Ammon's horn (tissue), 1 donor: ENCODE measurements at places on chromosomes 2 and 18.

GRCh38 chr2:56271275-56271674 is 87.5 kb downstream of the CCDC85A start:
- DNase-seq, result no peak

- no peak for DNase-seq
These were observed 26.8 kb upstream of the CABLES1 start for GRCh38 chr18:23108496-23108895.

- no peak for DNase-seq
These were observed 310.6 kb upstream of the ZEB2 start for GRCh38 chr2:144830543-144830942.

- DNase-seq, result no peak
These were observed 171.8 kb upstream of the KLF7 start for GRCh38 chr2:207337234-207338219.

DNA sequence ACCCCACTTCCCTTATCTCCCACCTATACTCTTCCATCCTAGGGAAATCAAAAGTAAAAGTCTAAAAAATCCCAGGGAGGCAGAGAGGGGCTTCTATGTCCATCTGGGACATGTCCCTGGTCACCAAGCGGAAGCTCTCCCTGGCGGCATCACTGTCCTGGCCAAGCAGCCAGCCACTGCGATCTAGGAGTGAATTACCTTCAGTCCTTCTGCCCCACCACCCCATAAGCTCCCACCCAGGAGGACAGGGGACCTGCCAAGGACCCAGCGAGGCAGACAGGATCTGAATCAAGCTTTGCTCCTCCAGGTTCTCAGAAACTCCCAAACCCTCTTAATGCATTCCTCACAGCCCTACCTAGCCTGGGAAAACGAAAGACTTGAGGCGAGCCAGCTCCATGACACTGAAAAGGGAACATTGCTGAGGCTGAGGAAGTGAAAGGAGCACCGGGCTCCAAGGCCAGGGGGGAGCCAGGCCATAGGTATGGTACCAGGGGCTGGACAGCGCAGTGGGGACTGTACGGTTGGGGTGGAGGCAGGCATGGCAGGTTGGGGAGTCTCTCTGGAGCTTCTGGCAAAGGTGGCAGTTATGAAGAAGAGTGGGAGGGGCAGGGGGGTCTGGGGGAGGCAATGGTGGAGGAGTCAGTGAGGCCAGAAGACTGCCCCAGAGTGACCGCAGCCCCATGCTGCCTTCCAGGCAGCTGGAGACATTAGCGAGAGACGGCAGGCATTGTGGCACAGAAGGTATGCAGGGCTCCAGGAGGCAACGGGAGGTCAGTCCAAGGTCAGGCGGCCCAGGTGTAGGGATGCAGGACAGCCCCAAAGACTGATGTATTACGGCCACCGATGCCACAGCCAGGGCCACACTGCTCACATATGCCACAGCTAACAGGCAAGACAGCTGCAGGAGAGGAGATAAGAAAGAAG is 2.7 kb upstream of the SLC23A3 start:
- no peak for DNase-seq

DNA sequence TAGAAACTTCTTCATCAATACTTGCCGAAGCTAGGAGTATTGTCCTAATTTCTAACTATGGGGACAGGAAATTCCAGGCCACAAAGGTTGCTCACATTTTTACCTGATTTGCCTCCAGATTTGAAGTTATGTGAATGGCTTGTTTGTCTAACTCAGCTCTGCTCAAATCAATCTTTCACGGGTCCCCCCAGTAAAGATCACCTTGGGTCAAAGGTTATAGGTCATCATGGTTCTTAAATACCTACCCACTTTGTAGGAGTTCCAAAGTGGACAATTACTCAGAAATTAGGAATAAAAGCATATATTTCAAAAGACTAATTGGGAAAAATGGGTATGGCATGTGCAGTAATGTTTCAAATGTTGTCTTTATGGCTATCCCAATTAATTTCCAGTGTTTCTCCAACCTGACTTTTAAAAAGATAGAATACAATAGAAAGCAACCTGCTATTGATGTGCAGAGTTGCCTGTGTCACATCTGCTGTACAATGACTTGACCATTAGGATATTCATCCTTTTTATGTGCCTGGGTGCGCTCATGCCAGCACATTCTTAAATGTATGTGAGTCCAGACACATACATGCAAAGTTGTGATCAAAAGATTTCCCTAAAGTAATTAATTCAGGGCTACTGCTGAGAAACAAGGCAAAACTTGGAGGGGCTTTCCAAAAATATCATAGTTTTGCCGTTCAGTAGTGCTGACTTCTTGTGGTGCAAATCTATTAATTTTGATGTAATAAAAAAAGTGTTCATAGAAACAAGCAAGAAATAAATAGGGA is 126.1 kb downstream of the MYCN start:
- no peak for DNase-seq

GRCh38 chr2:230991598-230991997 is 4.3 kb upstream of the SPATA3 start:
- DNase-seq, result no peak

GRCh38 chr2:241265506-241265905 is 50.0 kb downstream of the HDLBP start:
- no peak for DNase-seq

DNA sequence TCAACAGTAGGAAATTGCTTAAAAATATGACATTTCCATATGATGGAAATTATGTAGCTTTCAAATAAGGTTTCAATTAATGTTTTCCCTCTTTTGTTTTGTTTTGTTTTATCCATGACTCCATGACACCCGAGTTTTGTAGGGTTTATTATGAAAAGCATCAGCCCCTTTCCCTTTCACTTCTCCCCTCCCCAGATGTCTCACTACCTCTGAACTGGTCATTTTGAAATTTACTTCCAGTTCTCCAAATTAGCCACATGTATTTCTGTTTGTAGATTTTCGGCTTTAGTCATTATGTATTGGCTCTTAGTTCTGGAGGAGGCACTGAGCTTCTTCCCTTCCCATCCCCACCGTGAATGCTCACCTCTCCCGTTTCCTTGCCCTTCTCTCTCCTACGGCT is 18.6 kb upstream of the VPS4B start:
- no peak for DNase-seq

DNA sequence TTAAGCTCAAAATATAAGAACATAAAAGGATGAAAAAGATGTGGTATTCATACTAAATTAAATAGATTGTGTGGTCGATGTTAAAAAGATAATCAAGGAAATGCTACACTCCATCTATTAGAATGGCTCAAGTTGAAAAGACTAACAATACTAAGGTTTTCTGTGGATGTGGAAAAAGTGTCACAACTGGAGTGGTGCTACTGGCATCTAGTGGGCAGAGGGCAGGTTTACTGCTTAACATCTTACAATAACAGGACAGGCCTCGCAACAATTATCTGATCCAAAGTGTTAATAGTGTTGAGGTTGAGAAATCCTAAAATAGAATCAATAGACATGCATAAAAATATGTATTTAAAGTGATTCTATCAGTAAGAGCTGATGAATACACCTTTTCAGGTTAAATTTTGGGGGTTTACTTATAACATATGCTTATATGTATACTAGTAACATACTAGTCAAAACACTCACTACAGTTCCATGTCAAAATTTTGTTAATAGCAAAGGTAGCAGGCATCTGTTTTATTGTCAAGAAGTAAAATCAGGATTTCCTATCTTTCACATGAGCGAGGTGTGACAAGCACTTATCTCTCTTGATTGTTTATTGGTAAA is 91.5 kb upstream of the TMEFF2 start:
- DNase-seq, result peak; percentile 82

DNA sequence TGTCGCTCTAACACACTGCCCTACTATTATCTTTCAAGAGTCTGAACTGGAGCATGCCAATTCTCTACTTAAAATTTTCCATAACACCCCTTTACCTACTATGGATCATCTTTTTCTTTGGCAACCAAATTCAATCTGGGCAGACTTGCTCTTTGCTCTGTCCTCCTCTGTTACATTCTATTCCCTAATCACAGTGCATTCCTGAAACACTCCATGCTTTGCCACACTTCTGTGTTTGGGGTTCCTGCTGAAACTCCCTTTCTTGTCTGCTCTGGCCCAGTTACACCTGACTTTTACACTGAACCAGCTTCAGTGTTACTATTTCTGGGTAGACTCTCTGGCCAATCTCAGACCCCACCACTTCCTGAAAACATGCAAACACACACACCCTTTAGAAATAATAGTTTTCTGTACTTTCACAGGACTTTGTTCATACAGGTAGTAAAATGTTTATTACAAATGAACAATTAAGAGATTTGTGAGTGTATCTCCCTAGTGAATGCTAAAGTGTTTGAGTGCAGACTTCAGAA is 119.9 kb upstream of the DCC start:
- no peak for DNase-seq

GRCh38 chr2:224429441-224429810 is 27.5 kb upstream of the FAM124B start:
- DNase-seq, result no peak

DNA sequence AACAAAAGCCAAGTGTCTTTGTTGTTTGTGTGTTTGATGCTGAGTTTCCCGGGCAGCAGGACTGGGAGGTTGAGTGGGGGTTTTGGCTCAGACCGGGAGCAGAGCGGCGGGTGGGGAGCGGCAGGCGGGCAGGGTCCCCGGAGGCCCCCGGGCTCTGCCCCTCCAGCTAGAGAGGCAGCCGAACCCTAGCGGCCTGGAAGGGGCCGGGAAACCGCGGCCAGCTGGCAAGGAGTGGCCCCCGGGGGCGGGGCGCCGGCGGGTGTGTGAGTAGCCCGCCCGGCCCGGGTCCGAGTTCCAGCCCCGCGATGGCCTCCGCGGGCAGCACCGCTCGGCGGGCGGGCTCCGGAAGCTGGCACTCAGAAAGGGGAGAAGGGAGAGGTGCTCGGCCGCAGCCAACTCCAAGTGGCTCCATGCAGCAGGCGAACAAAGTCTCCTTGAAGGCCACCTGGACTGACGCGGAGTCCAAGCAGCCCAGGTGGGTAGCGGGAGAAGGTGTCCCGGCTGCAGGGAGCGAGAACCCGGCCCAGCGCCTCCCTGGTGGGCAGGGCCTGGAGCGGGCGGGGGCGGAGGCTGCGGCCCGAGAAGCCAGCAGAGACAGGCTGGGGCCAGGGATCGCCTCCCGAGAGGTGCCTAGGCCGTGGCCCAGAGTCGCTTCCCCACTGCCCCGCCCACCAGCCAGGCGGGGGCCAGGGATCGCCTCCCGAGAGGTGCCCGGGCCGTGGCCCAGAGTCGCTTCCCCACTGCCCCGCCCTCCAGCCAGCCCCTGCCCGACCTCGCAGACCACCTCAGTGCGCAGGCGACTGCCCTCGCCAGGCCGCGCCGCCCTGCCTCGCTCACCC is at the start of gene ANKRD53:
Gene ANKRD53 (plus strand): TSS at position 290 of the 839 bp plus-strand sequence. CDS start 16 bp downstream, at position 306.
- DNase-seq, result no peak

- no peak for DNase-seq
These were observed 39.2 kb downstream of the UNC50 start for GRCh38 chr2:98647636-98648035.

- no peak for DNase-seq
These were observed 14.9 kb upstream of the DGKD start for GRCh38 chr2:233339427-233339826.

- no peak for DNase-seq
These were observed 6.0 kb upstream of the CRYBA2 start for GRCh38 chr2:218999021-218999880.

DNA sequence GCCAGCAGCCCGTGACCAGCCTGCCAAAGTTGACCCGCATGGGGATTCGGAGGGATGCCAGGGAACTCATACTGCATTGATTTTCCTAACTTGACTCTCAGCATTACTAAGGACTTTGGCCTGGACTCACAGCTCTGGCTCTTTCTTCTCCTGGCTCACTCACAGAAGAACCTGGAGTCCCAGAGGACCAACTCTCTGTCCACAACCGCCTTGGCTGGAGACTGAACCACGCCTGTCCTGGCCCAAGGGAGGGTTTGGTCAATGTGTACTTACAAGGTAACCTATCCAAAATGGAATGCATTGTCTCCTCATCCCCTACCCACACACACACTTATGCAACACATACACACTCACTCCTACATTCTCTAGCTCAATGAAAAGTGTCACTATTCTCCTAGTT is 135.6 kb upstream of the KLHL29 start:
- peak; percentile 65 for DNase-seq

DNA sequence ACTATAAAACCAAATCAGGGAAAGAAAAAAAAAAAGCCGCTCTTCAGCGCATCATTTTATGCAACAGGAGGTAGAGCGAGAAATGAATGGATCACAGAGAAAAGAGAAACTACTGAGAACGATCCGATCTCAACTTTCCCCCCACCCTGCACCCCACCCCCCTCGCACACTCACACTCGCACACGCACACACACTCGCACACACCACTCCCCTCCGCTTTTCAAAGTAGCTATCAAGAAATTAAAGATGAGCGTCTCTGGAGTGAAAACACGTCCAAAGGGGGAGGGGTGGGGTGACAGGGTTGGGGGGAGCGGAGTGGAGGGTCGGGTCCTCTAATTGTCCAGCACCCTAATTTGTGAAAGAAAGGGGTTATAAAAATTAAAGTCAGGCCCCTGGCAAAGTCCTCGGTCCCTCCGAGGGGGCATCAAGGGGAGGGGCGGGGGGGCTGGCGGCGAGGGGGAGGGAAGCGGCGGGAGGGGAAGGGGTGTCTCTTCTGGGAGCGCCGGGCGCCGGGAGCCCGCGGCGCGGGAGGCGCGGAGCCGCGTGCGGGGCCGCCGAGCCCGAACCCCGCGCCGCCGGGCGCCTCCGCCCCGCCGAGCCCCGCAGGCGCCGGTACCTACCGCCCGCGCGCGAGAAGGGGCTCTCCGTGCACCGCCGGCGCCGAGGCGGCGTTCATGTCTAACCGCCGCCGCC is 428 bp downstream of the TCF4 start:
- DNase-seq, result peak; percentile 50

GRCh38 chr2:209821806-209822205 is 50.2 kb downstream of the UNC80 start:
- no peak for DNase-seq

- no peak for DNase-seq
These were observed 59.7 kb downstream of the CYP1B1 start for GRCh38 chr2:38016219-38016618.

DNA sequence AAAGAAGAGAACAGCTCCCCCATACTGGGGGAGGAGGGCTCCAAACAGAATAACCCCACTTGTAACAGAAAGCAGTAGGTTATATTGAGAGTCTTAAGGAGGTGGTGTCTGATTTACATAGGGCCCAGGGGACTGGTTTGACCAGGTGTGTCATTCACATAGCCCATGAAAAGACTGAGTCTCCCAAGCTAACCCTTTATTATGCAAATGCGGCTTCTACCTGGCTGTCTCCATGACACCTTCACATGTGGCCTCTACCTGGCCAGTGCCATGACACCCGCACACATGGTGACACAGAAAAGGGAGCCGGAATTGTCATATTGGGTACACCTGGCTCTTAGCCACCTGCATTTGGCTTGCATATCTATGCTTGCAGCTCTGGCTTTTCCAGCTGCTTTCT is 1057.2 kb upstream of the PIK3C3 start:
- no peak for DNase-seq

GRCh38 chr2:73839653-73840411 is 11.1 kb downstream of the STAMBP start:
- peak; percentile 21 for DNase-seq

DNA sequence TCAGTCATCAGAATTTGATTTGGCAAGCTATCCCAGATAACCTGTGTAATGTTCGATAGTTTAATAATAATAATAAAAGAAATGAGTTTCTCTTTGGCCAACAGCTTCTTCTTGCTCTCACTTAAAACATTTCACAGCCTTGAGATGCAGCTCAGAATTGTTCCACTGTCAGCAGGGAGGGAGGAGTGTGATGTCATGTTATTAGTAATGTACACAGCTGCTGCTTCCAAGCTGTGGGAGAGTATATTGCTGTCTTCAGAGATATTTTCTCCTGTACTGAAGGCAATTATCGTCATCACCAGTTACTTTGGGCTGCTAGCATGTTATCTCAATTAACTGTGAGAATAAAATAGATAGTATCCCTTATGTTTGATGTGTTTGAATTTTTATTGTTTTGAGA is 146.9 kb upstream of the MAP3K20 start:
- DNase-seq, result peak; percentile 50
